ENCODE measurements at places on chromosomes 16 and 17. TPM values are rescaled to one million over a fixed set of nuclear protein-coding genes. Genes with fewer than 3 reads are reported as not detected.

PPP1R27 gene
- not detected for total RNA-seq

- H3K4me3 ChIP-seq: no peak overlapping the region
- H3K36me3 ChIP-seq: no peaks in the 10 kb centered on the region
- H3K4me1 ChIP-seq: peaks cover 3% of the 10 kb centered on the region
- DNase-seq: no peak
Observed at GRCh38 chr16:57257455-57258070, 12.5 kb downstream of the ARL2BP start.

DNA sequence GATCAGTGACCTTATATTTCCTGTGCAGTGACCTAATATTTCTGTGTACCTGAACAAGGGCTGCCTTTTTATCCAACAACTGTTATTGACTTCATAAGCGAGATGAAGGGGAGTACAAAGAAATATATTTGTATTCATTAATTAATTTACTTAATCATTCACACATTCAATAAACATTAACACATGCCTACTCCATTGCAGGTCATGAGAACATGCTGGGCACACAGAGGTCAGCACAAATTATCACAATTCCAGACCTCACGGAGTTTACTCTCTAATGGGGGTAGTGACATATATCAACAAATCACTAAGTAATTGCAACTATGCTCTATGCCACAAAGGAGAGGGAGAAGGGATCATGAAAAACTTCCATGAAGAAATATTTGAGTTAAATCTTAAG lies 614.6 kb downstream of the TOX3 start:
- H3K4me3 ChIP-seq: no peak overlapping the region
- H3K4me1 ChIP-seq: no peaks in the 10 kb centered on the region
- no peak for DNase-seq
- no peaks in the 10 kb centered on the region for H3K36me3 ChIP-seq

DNA sequence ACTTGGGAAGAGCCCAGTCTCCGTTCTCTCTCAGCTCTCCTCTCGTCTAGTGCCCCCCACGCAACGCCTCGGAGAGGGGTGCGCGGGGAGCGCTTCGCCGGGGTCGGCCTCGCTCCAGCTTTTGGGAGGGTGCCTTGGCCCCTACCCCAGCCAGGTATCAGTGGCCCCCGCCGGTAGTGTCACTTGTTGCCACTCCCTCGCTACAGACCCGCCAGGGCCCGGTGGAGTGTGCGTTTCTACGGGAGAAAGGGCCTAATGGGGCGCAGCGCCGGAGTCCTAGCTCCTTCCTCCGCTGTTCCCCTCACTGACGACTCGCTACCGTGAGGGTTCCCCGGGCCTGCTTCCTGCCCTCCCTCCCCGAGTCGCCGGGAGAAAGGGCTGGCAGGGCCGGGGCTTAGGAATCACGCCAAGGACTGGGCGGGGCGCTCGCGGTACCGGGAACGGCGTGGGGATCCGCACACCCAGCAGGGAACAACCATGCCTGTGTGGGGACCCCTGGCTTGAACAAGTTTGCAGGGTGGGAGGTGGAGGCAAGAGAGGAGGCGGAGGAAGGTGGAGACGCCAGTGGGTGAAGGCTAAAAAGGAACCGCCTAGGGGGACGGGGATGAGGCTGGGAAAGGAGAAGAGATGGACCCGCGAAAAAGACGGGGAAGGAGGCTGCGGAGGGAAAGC lies 997 bp upstream of the CDH11 start:
- peak overlapping the region; percentile 96 for H3K4me3 ChIP-seq
- peak; percentile 55 for DNase-seq
- peak overlapping the region; percentile 90 for H3K27ac ChIP-seq
- H3K36me3 ChIP-seq: peaks cover 12% of the 10 kb centered on the region

DNA sequence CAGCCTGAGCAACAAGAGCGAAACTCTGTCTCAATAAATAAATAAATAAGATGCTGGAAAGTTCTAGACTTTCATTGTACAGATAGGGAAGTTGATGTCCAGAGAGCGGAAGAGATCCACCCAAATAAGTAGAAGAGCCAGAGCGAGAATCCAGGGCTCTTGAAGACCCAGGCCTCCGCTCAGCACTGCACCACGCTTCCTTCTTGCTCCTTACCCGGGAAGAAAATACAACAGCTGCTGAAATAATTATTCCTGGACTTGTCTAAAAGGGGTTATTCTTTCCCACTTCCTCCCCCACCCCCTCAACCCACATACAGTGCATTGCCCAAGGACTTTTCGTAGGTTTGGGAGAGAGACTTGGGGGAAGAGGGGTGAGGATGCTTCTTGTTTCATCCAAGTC lies 26.7 kb downstream of the CDK5RAP3 start:
- peaks cover 31% of the 10 kb centered on the region for H3K4me1 ChIP-seq
- H3K27ac ChIP-seq: peak overlapping the region; percentile 59
- H3K27me3 ChIP-seq: no peaks in the 10 kb centered on the region
- no peaks in the 10 kb centered on the region for H3K36me3 ChIP-seq

DNA sequence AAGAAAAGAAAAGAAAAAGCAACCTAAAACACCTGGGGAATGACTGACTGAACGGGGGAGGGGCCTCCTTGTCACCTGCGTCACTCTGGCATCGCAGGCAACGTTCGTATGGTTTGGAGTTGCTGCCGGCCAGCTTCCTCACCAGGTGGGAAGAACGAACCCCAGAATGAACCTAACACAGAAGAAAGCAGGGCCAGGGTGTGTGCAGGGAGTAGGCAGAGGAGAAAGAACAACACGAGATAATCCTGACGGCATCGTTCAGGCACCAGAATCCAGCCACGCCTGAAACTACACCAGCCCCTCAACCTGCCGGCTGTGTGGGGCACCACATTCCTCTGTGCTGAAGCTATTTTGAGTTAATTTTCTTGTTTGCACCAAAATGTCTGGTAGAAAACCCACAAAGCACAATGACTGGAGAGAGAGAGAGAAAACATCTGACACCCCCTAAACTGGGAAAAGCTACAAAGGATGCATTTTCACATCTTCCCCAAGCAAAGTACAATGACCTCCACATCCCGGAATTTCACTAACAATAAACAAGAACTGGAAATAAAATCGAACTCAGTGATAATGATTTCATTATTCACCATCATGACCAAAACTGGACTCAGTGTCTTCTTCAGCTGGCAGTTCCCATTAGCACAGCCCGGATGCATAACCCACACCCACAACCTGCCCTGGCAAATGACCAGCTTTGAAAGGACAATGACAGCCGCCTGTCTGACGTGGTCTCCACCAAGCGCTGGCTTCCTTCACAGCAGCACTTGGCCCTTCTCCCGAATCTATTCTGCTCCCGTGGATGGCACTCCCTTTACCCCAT lies 23.6 kb downstream of the RAB40B start:
- no peak overlapping the region for H3K27ac ChIP-seq
- no peaks in the 10 kb centered on the region for H3K27me3 ChIP-seq
- DNase-seq: no peak
- H3K4me1 ChIP-seq: peaks cover 11% of the 10 kb centered on the region
- H3K36me3 ChIP-seq: no peaks in the 10 kb centered on the region

GRCh38 chr16:21244518-21245215 lies 11.2 kb downstream of the ANKS4B start:
- H3K4me1 ChIP-seq: no peaks in the 10 kb centered on the region
- no peaks in the 10 kb centered on the region for H3K36me3 ChIP-seq
- H3K27me3 ChIP-seq: no peaks in the 10 kb centered on the region
- no peak overlapping the region for H3K4me3 ChIP-seq

DNA sequence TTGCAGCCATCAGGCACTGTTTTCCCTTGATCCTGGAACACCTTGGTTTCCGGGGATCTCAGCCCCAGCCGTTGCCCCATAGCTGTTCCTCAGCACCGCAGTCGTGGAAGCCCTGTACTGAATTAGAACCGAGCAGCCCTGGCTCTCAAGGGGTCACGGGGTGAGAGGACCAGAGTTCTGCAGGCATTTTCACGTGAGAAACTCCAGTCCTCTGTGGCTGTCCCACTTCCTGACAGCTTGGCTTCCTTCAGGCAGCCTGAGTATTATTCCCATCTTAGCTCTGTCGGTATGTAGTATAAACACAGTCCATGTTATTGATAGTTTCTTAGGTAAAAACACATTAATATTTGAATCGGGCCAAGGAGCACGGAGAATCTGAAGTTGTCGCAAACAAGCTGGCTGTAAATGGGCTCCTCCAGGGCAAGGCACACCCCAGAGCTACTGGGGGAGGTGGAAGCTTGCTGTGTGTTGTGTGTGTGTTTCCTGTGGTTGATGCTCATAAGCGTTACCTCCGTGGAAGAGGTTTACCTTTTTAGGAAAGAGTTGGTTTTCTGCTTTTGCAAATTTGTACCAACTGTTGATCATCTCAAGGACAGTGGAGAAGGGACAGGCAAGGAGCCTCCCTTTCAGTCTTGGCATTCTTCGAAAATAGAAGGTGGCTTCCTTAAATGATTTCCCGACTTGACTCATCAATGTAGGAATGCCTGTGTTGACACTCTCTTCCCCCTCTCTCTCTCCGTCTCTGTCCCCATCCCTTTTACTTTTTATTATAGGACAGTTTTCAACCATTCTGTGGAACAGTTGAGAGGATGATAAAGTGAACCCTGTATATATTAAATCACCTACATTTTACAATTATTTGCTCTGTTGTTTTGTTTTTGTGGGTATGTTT lies 208.9 kb upstream of the CHMP6 start:
- DNase-seq: no peak
- H3K27me3 ChIP-seq: no peaks in the 10 kb centered on the region
- no peak overlapping the region for H3K4me3 ChIP-seq
- H3K27ac ChIP-seq: no peak overlapping the region
- no peaks in the 10 kb centered on the region for H3K36me3 ChIP-seq

DNA sequence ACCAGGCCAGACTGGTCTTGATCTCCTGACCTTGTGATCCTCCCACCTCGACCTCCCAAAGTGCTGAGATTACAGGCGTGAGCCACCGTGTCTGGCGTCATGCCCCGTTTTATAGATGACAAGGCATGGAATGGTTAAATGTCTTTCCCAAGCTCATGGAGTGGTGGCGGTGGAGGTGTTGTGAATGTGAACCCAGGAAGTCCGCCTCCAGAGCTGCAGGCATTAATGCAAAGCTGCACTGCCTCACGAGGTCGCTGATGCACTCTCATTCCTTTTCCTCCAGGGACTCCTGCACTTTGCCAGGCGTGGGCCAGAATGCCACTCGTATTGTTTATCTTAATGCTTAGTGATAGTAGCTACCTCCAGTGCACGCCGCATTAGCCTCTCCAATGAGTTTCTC lies 149.6 kb downstream of the WWOX start:
- no peaks in the 10 kb centered on the region for H3K27me3 ChIP-seq
- no peak overlapping the region for H3K4me3 ChIP-seq
- no peaks in the 10 kb centered on the region for H3K36me3 ChIP-seq
- H3K27ac ChIP-seq: no peak overlapping the region

HOXB9 gene
- 4.0 TPM for total RNA-seq

TRAF7 gene
- 34.5 TPM for total RNA-seq

All from SJCRH30 (cell line).